ENCODE measurements at places on chromosomes 6 and 20. TPM values are rescaled to one million over a fixed set of nuclear protein-coding genes. Genes with fewer than 3 reads are reported as not detected.

DNA sequence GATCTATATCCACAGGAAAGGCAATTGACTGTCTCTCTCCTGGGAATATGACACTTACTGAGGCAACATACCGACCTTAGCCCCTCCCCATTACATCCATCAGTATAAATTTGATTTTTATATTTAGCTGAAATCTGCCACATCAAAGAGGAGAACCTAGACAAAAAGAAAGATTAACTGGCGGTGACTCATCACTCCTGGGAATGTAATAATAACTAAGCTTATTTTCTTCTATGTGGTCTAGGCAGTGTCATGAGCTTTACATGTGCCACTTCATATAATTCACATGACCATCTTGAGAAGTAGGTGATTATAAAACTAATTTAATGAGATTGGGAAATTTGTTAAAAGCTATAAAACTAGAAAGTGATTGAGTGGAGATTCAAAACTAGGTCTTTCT is 520.0 kb upstream of the HS3ST5 start:
- H3K36me3 ChIP-seq, result no peaks in the 10 kb centered on the region
- no peaks in the 10 kb centered on the region for H3K4me1 ChIP-seq
- no peaks in the 10 kb centered on the region for H3K27me3 ChIP-seq
- DNase-seq, result no peak
- H3K4me3 ChIP-seq, result no peak overlapping the region

TMEM217 gene
- not detected for total RNA-seq

GRCh38 chr6:7701212-7701834 is 24.6 kb upstream of the BMP6 start:
- H3K4me1 ChIP-seq, result no peaks in the 10 kb centered on the region
- no peak for DNase-seq
- no peaks in the 10 kb centered on the region for H3K27me3 ChIP-seq
- no peak overlapping the region for H3K27ac ChIP-seq

DNA sequence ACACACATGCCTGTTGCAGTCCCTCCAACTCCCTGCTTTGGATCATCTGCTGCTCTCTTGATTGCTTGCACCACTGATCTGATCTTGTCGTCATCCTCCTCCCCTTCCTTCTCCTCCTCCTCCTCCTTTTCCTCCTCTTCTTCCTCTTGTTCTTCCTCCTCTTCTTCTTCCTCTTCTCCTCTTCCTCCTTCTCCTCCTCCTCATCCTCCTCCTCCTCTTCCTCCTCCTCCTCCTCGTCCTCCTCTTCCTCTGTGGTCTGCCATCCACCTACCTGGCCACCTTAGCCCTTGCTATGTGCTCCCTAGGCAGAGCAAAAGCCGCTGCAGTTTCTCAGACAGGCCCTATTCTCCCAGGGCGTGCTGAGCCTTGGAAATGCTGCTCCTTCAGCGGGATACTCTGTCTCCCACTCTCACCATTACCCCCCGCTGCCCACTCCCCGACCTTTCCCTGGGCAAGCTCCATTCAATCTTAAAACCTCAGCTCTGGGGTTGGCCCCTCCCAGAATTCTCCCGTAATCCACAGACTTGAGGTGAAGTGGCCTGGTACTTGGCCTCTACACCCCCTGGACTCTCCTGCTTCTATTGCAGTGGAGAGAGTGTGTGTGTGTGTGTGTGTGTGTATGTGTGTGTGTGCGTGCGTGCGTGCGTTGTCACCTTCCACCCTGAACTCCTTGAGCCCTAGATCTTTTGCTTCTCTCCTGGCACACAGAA is 105.0 kb downstream of the SASH1 start:
- no peaks in the 10 kb centered on the region for H3K36me3 ChIP-seq
- no peak for DNase-seq
- no peak overlapping the region for H3K4me3 ChIP-seq
- H3K27me3 ChIP-seq, result no peaks in the 10 kb centered on the region

DNA sequence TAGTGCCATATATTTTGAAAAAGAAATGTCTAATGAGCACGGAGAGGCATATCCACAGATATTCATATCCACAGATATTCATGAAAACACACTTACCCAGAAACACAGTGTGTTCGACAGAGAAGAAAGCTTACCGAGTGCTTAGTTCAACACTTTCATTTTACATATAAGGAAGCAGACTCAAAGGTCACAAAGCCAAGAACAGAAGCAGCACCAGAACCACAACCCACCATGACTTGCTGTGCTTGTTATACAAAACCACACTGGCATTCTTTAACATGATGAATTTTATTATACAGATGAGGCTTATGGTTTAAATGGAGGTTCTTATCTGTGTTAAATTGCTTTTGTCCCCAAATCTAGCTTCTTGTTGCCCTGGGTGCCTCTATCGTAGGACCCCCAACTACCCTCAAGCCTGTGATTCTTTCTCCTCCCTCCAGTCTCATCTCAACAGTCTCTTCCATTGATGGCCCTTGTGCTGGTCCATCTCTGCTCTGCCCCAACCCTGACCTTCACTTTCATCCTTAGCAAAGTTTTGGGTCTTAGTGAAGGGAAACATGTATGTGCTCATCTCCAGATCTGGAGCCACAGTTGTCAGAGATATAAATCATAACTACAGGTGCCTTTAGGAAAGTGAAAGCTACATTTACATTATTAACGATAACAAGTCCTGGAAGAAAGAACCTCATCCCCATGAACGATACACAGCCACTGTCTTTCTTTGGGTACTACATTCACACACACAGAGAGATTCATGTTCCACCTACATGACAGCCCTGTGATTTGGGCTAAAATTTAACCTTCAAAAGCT is 40.0 kb downstream of the SF3B5 start:
- H3K4me3 ChIP-seq, result no peak overlapping the region
- H3K27ac ChIP-seq, result no peak overlapping the region
- no peaks in the 10 kb centered on the region for H3K36me3 ChIP-seq

HDGFL1 gene
- not detected for total RNA-seq

- no peaks in the 10 kb centered on the region for H3K36me3 ChIP-seq
- H3K27ac ChIP-seq, result no peak overlapping the region
- H3K27me3 ChIP-seq, result no peaks in the 10 kb centered on the region
- no peak for DNase-seq
- H3K4me1 ChIP-seq, result no peaks in the 10 kb centered on the region
- no peak overlapping the region for H3K4me3 ChIP-seq
Observed at GRCh38 chr6:134593887-134594286, 276.0 kb upstream of the SGK1 start.

DEFB124 gene
- total RNA-seq, result not detected

- H3K4me1 ChIP-seq, result no peaks in the 10 kb centered on the region
- H3K36me3 ChIP-seq, result no peaks in the 10 kb centered on the region
- H3K27me3 ChIP-seq, result no peaks in the 10 kb centered on the region
- H3K4me3 ChIP-seq, result no peak overlapping the region
- H3K27ac ChIP-seq, result no peak overlapping the region
Observed at GRCh38 chr6:148790817-148791216, 44.0 kb downstream of the UST start.

Data from breast epithelium (tissue), 4 donors.